ENCODE measurements at places on chromosomes 7 and 10.

GRCh38 chr7:29254591-29254990 is 60.0 kb downstream of the CHN2 start:
- peak; percentile 13 for DNase-seq

DNA sequence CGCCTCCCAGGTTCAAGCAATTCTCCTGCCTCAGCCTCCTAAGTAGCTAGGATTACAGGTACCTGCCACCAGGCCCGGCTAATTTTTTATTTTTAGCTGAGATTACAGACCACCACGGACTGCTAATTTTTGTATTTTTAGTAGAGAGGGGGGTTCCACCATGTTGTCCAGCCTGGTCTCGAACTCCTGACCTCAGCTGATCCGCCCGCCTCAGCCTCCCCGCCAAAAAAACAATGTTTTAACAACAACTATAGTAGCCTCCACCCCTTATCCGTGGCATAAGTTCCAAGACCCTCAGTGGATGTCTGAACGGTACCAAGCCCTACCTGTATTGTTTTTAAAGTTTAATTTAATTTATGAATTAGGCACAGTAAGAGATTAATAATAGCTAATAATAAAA is 48.2 kb downstream of the GNA12 start:
- no peak for DNase-seq

DNA sequence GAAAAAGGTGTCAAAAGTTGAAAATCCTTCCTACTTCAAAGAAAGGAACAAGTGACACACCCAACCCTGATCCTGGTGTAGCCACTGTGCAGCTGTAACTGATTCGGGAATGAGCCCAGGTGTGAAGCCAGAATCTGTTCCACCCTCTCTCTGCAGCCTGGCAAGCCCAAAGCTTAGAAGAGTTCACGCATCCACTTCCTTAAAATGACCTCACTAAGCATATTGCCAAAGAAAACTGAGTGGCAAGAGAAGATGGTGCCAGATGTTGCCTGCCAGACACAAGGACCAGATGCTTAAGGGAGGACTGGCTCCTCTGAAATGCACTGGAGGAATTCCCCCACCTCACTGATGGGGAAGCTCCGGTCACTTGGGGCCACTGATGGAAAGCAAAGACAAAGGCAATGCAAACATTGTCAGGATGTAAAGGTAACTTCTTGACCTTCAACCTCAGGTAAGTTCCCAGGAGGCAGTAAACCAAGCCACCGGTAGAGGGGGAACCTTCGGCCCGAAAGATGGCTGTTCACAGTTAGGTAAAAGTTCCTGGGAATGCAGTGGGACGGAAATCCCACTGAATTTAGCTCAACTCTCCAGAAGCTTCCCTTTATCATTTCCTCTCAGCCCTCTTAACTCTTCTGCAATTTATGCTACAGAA is 554.9 kb downstream of the KCNMA1 start:
- no peak for DNase-seq

GRCh38 chr10:61140765-61141392 is 196.9 kb upstream of the RHOBTB1 start:
- DNase-seq: peak; percentile 73
